ENCODE measurements at places on chromosomes 3 and 15.

DNA sequence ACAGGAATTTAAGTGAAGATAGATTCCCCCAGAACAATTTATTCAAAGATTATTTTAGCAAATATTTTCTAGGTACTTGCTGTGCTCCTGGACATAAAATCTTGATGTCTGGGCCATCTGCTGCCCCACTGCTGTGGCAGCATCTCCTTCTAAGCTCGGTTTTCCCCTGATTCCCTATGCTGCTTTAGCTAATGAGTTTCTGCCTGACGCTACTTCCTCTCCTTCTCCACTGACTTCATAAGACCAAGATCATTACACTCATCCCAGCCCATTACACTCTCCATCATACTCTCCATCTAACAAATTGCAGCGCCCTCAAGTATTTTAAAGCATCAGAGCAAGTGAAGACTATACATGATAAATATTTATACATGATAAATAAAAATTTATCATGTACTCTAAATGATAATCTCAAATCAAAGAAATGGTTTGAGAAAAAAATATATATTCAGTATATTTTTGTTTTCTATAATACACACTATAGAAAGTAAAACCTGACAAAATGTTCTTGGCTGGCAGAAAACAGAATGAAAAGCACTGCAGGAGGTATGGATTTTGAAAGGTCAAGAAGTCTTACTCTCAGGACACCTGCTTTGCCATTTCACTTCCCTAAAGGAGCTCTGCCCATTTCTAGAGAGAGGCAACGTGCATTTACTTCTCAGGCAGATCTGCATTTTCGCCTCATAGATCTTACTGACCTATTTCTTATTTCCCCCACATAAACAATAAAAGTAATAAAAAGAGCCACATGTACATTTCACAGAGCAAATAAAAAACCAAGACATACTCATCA, 232.0 kb downstream of the KCNMB2 start:
- no peak for DNase-seq

DNA sequence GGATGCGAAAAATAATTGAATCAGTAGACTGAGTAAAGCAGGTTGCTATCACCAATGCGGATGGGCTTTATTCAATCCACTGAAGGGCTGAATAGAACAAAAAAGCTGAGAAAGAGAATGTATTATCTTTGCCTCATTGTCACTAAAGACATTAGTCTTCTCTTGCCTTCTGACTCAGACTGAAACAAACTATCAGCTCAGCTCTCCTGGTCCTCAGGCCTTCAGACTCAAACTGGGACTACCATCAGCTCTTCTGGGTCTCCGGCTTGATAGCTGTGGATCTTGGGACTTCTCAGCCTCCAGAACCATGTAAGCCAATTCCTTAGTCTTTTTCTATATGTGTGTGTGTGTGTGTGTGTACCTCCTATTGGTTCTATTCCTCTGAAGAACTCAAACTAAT, 12.6 kb downstream of the IFT57 start:
- DNase-seq: no peak

- DNase-seq: no peak
Measured at GRCh38 chr3:58613236-58614132, 36.3 kb upstream of the FAM107A start.

- no peak for DNase-seq
Measured at GRCh38 chr3:54593653-54594052, 334.2 kb downstream of the LRTM1 start.

GRCh38 chr3:99640214-99640851, 1.9 kb downstream of the COL8A1 start:
- DNase-seq: no peak

DNA sequence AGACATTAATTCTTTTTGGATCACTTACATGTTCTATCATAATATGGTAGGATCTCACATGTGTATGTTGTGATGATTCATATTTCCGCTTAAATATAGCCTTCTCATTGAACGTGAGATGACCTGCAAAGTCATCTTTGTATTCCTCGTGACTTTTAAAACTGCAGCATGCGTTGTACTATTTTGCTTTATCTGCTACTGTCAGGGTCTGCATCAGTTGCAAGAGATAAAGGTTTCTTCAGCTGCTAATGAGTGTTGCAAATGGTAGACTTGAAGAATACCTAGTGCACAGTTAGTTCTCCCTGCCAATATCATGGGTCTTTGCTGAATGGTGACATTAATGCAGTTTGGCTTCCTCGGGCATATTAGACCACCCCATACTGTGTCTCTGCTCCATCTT, 31.8 kb downstream of the REC114 start:
- no peak for DNase-seq

GRCh38 chr3:93981649-93982048, 1.7 kb downstream of the ARL13B start:
- no peak for DNase-seq

DNA sequence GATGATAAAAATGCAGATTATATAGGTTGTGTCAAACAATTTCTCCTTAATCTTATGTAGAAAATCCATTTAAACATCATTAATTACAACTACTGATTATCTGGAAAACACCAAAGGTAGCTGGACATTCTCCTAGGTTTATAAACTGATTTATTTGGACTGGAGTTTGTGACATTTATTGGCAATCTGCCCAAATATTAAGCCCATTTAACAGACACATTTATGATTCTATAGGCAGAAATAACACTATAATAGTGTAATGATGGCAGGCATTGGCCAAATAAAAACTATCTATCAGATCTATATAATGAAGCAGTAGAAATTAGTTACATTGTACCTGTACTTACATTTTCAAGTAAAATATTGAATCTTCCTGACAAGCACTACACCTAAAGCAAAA, 117.8 kb downstream of the TFDP2 start:
- no peak for DNase-seq

GRCh38 chr3:10702961-10703740, 112.9 kb upstream of the SLC6A11 start:
- DNase-seq: no peak

DNA sequence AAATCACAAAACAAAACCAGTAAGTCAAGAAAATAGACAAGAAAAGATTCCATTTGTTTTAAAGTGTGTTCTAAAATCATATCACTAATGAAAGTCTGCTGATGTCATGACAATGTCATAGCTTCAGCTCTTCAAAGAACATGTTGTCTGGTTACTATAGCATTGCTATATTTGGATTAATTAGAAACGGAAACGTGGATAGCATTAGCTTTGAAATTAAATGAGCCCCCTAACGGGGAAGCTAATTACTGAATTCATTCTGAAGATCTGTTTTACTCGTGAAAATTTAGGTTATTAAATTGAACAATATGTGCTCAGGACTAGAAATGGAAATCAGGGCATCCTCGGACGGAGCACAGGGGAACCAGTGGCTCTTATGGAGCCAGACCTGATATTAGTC, 316.7 kb upstream of the AGTR1 start:
- no peak for DNase-seq

GRCh38 chr15:48930735-48931134, 33.0 kb downstream of the SHC4 start:
- DNase-seq: no peak

DNA sequence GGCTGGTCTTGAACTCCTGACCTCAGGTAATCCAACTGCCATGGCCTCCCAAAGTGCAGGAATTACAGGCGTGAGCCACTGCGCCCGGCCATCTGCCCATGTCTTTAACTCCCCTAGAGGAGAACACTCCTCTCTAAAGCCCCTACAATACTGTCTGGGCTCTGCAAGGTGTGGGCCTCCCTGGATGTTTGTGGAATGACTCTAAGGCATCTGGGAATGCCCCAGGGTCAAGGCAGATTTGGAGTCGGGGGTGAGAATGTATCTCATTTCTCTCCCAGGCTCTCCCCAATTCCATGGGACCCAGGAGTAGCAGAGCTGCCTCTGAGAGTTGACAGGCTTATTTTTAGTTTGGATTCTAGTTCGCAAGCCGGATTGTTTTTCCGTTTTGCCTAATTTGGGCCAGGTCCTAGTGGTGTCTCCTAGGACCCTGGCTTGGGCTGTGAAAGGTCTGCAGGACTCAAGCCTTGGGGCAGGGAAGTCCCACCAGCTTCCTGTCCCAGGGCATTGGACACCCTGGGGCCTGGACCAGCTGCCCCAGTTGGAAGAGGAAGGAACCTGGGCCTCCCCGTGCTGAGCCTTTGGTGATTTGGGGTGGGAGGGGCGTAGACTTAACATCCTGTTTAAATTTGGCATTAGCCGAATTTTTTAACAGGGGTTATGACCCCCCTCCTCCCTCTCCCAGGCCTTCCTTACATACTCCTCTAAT, 53.5 kb downstream of the MAGEF1 start:
- DNase-seq: no peak

- DNase-seq: no peak
Measured at GRCh38 chr3:178386401-178386800, 149.8 kb upstream of the KCNMB2 start.

- no peak for DNase-seq
Measured at GRCh38 chr15:60791216-60791615, 312.3 kb upstream of the ICE2 start.

- DNase-seq: no peak
Measured at GRCh38 chr3:16051691-16052090, 122.8 kb upstream of the GALNT15 start.

DNA sequence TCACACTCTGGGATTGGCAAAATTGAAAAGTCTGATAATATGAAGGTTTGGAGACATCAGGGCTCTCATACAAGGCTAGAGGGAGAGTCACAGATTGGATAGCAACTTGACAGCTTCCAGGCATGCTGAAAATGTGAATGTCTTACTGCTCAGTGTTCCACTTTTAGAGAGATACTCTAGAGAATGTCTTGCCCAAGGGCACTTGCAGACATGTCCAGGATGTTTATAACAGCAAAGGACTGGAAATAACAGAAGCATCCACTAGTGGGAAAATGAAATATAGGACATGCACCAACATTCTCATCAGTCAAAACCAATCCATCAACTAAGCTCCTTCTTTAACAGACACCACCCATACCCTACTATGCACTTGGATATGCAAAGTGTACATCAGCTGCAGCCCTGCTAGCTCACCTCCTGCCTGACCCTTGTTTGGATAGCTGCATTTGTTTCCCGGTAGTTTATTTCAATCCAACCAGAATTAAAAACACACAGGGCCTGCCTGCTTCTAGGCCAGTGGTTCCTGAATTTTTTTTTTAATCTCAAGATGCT, 101.6 kb upstream of the ARHGEF3 start:
- DNase-seq: no peak

DNA sequence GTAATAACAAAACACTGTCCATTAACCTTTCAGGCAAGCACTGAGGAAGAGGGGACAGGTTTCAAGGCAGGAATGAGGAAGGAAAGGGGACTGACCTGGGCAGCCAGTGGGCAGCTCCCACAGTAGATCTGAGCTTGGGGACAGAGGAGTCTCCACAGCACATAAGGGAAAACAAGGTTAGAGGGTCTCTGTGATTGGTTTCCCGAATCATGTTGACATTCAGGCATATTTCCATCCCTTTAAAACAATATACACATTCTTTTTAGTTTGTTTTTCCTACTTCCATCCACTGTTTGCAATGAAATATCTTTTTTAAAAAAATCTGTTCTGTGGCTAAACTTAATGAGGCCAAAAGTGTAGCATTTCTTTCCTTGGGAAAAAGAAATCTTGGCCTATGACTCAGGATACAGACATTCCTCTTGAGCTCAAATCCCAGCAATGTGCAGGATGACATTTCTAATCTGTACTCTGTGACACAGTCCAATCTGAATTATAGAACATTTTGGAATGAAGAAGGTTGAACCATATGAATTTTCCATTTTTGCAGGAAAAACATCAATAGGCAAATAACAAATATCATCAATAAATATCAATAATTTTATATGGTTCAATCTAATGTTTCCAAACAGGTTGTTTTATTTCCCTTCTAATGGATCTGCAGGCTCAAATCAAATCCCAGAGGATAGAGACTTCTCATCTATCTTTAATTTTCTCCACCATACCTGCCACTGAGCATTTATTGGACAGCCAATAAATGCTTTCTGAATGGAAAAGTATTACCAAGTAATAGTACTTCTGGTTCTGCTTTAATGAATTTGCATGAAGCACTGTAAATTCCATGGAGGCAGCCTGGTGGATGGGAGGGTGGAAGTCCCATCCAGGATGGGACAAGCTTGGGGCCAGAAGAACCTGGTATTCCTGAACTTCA, 54.1 kb downstream of the ITGB5 start:
- DNase-seq: no peak

DNA sequence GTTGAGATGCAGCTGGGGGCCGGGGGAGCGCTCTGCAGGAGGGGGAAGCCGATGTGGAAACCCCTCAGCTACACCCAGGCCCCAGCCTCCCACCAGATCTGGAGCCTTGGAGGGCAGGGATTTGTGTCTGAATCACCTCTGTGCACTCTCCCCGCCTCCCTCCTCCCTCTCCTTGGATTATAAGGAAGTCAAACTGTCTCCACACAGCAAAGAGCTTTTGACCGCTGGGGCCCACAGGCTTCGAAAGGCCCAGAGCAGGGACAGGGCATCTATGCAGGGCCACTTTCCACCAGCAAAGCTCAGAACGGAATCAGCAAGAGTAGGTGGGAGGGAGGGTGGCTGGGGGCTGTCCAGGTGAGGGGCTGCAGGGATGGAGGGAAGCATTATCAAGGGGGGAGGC, 68.9 kb downstream of the IQSEC1 start:
- no peak for DNase-seq

GRCh38 chr15:67838789-67839332, 984 bp downstream of the RNU6-1 start:
- no peak for DNase-seq

GRCh38 chr3:144384241-144384979, 412.8 kb downstream of the DIPK2A start:
- no peak for DNase-seq

DNA sequence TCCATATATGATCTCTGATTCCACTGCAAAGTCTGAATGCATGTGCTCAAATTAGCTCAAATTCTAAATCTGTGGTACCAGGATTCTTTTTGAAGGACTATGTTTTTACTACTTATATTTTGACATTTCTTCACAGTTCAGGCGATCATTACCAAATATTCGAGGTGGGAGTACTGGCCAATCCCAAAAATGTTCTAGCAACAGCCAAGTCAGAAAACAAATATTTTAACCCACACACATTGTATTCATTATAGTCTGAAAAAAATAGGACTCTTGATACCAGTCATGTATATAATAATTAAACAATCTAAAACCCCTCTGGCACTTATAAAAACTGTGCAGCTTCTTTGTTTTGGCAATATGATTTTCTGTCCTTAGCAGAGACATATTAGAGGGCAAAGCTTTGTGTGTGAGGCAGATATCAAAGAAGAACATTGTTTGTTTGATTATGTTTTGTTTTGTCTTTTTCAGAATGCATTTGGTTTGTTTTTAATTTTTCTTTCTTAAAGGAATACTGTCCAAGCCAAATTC, 37.4 kb downstream of the FGF7 start:
- no peak for DNase-seq

Data from glomerular endothelial cell (primary cell).